ENCODE measurements at places on chromosomes 16 and 17.

GRCh38 chr17:8382052-8382879, 727 bp downstream of the RPL26 start:
- DNase-seq: no peak

- DNase-seq: no peak
Observed at GRCh38 chr16:2719328-2720063, 528 bp downstream of the PRSS27 start.

- no peak for DNase-seq
Observed at GRCh38 chr17:71329310-71330098, 791.3 kb upstream of the SOX9 start.

DNA sequence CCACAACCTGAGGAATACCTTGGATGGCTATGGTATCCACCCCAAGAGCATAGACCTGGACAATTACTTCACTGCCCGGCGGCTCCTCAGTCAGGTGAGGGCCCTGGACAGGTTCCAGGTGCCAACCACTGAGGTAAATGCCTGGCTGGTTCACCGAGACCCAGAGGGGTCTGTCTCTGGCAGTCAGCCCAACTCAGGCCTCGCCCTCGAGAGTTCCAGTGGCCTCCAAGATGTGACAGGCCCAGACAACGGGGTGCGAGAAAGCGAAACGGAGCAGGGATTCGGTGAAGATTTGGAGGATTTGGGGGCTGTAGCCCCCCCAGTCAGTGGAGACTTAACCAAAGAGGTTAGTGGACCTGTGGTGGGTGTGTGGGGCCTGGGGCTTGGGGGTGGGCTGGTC, 3.1 kb downstream of the NFE2L1 start:
- no peak for DNase-seq

GRCh38 chr16:86798247-86799041, 220.1 kb downstream of the FOXL1 start:
- DNase-seq: no peak

GRCh38 chr16:47884116-47884725, 271.6 kb downstream of the ABCC12 start:
- no peak for DNase-seq

- no peak for DNase-seq
Observed at GRCh38 chr16:1435921-1436697, 5.2 kb downstream of the PERCC1 start.

DNA sequence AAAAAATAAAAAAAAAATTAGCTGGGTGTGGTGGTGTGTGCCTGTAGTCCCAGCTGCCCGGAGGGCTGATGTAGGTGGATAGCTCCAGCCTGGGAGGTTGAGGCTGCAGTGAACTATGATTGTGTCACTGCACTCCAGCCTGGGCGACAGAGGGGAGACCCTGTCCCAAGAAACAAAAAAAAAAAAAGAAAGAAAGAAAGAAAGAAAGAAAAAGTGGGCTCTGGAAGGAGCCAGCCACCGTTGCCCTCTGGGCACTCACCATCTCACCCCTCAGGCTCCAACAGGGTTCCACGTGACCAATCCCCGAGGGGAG, 87.3 kb upstream of the TOB1 start:
- no peak for DNase-seq

DNA sequence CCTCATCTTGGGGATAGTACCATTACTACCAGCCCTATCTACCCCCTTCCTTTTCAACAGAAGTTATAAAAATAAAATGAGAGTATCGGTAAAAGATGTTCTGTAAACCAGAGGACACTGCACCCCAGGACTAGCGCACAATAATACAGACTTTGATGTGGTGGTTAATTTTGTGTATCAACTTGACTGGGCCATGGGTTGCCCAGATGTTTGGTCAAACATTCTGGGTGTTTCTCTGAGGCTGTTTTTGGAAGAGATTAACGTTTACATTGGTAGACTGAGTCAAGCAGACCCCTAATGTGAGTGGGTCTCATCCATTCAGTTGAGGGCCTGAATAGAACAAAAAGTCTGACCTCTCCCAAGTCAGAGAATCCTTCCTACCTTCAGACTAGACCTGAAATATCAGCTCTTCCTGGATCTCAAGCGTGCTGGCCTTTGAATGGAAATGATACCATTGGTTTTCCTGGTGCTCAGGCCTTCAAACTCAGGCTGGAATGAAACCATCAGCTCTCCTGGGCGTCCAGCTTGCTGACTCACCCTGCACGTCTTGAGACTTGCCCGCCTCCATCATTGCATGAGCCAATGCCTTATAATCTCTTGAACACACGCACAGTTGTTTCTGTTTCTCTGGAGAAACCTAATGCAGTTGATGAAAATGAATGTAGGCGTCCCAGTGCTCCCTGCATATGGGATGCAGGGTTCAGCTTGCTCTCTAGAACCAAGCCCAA, 10.1 kb downstream of the MRM1 start:
- no peak for DNase-seq

All from stimulated activated CD4-positive, alpha-beta T cell treated with anti-CD3 and anti-CD28 coated beads, Interleukin-4, amount 100 ng/mL, for 1 hour (primary cell).